ENCODE measurements at places on chromosomes 6 and 20. TPM values are rescaled to one million over a fixed set of nuclear protein-coding genes. Genes with fewer than 3 reads are reported as not detected.

Gene TFAP2D
- not detected for total RNA-seq

Gene GNAS-AS1
- 0.33 TPM for total RNA-seq

Gene CD2AP
- total RNA-seq = 15.7 TPM

Gene QKI
- 121 TPM for total RNA-seq

Gene HCRTR2
- not detected for total RNA-seq

Gene GGTLC1
- total RNA-seq = not detected

Gene C6orf52
- 0.26 TPM for total RNA-seq

Gene SNAI1
- total RNA-seq = 0.66 TPM

- H3K4me3 ChIP-seq = peak overlapping the region; percentile 93
- H3K27ac ChIP-seq = no peak overlapping the region
- no peaks in the 10 kb centered on the region for H3K27me3 ChIP-seq
- no peaks in the 10 kb centered on the region for H3K36me3 ChIP-seq
- peaks cover 5% of the 10 kb centered on the region for H3K4me1 ChIP-seq
Measured at GRCh38 chr6:138988469-138988834, 399 bp upstream of the REPS1 start.

DNA sequence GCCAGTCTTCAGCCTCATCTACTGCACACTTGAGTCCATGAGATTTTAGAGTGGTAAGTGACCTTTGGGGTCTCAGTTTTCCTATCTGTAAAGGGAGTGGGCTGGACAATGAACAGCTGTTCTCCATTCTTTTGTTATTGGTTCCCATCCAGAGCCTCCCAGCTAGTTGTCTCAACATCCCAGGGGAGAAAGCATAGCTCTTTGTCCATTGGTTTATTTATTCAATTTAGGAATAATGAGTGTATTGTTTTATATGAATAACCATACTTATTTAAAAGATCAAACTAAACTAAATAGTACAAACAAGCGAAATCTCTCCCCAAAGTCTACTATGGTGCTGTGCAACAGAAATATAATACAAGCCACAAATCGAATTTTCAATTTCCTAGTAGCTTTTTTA, 13.7 kb downstream of the PIGT start:
- DNase-seq = no peak
- H3K4me3 ChIP-seq = no peak overlapping the region
- no peaks in the 10 kb centered on the region for H3K36me3 ChIP-seq
- H3K4me1 ChIP-seq = no peaks in the 10 kb centered on the region
- no peaks in the 10 kb centered on the region for H3K27me3 ChIP-seq

- peak; percentile 6 for DNase-seq
- H3K27me3 ChIP-seq = no peaks in the 10 kb centered on the region
- no peaks in the 10 kb centered on the region for H3K36me3 ChIP-seq
- no peak overlapping the region for H3K4me3 ChIP-seq
Measured at GRCh38 chr6:74638412-74638811, 567.4 kb downstream of the COL12A1 start.

GRCh38 chr20:41142919-41143318, 5.6 kb downstream of the PLCG1 start:
- H3K36me3 ChIP-seq = no peaks in the 10 kb centered on the region
- H3K27me3 ChIP-seq = no peaks in the 10 kb centered on the region
- no peak overlapping the region for H3K27ac ChIP-seq
- H3K4me3 ChIP-seq = no peak overlapping the region
- DNase-seq = no peak

DNA sequence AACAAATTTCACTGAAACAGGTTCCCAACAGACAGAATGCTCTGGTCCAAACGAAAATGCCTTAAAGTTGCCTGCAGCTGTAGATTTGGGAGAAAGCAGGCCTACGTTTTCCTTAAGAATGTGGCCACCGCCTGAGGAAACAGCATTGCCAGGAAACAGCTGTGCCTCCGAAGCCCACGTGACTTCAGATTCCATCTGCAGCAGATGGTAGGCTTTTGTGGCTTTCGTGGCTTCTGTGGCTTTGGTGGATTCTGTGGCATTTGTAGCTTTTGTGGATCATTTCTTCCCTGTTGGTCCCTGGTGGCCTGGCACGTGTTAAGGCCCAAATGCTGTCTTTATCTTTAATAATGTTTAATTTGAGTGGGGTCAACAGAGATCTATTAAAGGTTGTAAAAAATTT, 222.9 kb downstream of the TTLL2 start:
- no peak overlapping the region for H3K27ac ChIP-seq
- no peaks in the 10 kb centered on the region for H3K4me1 ChIP-seq
- H3K36me3 ChIP-seq = no peaks in the 10 kb centered on the region
- H3K4me3 ChIP-seq = no peak overlapping the region

DNA sequence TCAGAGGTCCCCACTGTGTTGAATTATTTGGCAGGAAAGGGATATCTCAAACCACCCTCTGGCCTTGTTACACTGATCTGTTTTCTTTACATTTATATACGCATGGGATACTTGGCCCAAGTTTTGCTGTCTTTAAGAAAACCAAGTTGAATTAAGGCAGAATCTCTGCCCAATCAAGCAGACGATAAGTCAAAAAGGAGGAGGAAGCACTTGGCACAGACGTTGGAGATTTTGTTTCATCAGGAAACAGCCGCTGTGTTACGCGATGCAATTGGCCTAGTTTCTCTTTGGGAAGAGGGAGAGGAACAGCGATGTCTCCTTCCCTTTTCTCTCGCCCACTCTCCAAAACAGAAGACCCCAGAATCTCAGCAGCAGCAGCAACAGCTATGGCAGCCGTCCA, 20.2 kb upstream of the NAA20 start:
- peak overlapping the region; percentile 28 for H3K27ac ChIP-seq
- peaks cover 25% of the 10 kb centered on the region for H3K4me1 ChIP-seq
- H3K36me3 ChIP-seq = peaks cover 17% of the 10 kb centered on the region
- H3K27me3 ChIP-seq = no peaks in the 10 kb centered on the region
- H3K4me3 ChIP-seq = no peak overlapping the region

GRCh38 chr6:139248911-139249310, 42.9 kb downstream of the TXLNB start:
- no peak overlapping the region for H3K4me3 ChIP-seq
- H3K4me1 ChIP-seq = no peaks in the 10 kb centered on the region
- no peak for DNase-seq
- H3K27me3 ChIP-seq = no peaks in the 10 kb centered on the region
- H3K36me3 ChIP-seq = no peaks in the 10 kb centered on the region

Measured in fibroblast of lung (primary cell).